ENCODE measurements at places on chromosomes 12 and 14. TPM values are rescaled to one million over a fixed set of nuclear protein-coding genes. Genes with fewer than 3 reads are reported as not detected.

Gene CNTN1
- 59.8 TPM for total RNA-seq

Gene PDE6H
- not detected for total RNA-seq

Gene OTOGL
- not detected for total RNA-seq

Gene FCF1
- 52.7 TPM for total RNA-seq

Gene CIDEB
- total RNA-seq, result not detected

Gene DTX1
- total RNA-seq, result 0.26 TPM

Gene MEG3
- total RNA-seq, result 49.4 TPM

Gene PTGER2
- 4.2 TPM for total RNA-seq

Gene GLS2
- total RNA-seq, result 0.11 TPM

Measured in A549 treated with dexamethasone at 1 μM for 4 hours (cell line).